ENCODE measurements at places on chromosomes 4 and X.
A peak's percentile ranks its signal among the peaks of the same experiment; 100 is the strongest.

DNA sequence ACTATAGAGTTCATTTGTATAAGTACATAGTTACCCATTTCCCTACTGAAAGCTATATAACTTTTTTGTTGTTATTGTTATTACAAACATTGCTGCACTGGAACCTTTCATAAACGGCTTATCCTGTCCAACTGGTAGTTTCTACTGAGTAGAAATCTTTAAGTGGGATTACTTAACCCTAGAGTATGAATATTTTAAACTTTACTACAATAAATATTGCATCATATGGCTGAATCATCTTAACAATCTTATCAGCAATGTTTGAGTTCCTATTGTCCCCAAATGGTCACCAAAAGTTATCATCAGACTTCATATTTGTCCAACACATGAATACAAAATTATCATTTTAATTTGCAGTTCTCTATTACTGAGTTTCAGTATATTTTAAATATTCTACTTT lies 40.5 kb downstream of the LCORL start:
- DNase-seq = no peak

GRCh38 chrX:40366661-40367060 lies 214.1 kb upstream of the ATP6AP2 start:
- no peak for DNase-seq

GRCh38 chr4:94534401-94535312 lies 82.9 kb downstream of the PDLIM5 start:
- no peak for DNase-seq

GRCh38 chrX:38985375-38985774 lies 184.1 kb downstream of the MID1IP1 start:
- DNase-seq = peak; percentile 26

- no peak for DNase-seq
These were observed 2.0 kb upstream of the FGF2 start for GRCh38 chr4:122824616-122825015.

- DNase-seq = no peak
These were observed 991.5 kb downstream of the ADGRL3 start for GRCh38 chr4:62191451-62192240.

Data from RWPE1 (cell line).